ENCODE measurements at places on chromosomes 1 and 21. TPM values are rescaled to one million over a fixed set of nuclear protein-coding genes. Genes with fewer than 3 reads are reported as not detected.

Gene MMEL1
- not detected for total RNA-seq

DNA sequence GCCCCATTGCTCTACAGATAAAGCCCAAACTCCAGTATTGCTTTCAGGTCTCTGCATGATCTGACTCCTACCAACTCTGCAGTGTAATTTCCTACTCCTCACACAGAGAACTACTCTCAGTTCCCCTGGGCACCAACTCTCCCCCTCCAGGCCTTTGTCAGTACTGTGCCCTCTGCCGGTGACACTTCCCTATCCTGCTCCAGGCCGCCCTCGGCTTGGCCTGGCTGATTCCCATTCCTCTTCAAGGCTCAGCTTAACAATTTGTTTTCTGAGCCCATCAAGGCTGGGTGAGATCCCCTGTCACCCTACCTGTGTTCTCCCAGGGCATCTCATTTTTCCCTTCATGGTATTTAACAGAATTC, 2.6 kb downstream of the SLAMF8 start:
- no peak for DNase-seq

Gene CLK2
- 36.1 TPM for total RNA-seq

- no peak for DNase-seq
Observed at GRCh38 chr1:87103074-87103473, 188.6 kb downstream of the HS2ST1 start.

DNA sequence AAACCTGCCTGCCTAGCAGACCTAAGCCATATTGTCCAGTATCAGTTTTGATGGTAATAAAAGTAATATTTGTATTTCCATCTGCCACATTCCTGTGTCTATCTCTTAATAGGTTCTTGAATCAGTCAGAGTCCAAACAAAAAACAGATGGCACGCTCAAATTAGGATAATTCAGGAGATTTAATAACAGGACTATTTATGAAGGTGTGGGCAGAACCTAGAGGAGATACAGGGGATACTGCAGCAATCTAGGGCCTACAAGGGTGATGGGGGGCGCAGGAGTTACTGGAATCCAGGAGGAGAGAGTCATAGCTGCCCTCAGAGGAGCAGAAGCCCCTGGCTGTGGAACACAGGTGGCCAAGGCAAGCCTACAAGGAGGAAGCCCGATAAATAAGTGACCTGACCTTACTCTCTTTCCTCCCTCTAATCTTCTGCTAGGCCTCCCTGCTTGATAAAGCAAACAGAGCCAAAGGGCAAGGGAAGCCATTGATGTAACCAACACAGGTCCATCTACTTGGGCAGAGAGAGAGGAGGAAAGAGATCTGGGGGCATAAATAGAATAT, 11.9 kb upstream of the HYI start:
- no peak for DNase-seq

Gene DYNLT4
- total RNA-seq, result 0.50 TPM

DNA sequence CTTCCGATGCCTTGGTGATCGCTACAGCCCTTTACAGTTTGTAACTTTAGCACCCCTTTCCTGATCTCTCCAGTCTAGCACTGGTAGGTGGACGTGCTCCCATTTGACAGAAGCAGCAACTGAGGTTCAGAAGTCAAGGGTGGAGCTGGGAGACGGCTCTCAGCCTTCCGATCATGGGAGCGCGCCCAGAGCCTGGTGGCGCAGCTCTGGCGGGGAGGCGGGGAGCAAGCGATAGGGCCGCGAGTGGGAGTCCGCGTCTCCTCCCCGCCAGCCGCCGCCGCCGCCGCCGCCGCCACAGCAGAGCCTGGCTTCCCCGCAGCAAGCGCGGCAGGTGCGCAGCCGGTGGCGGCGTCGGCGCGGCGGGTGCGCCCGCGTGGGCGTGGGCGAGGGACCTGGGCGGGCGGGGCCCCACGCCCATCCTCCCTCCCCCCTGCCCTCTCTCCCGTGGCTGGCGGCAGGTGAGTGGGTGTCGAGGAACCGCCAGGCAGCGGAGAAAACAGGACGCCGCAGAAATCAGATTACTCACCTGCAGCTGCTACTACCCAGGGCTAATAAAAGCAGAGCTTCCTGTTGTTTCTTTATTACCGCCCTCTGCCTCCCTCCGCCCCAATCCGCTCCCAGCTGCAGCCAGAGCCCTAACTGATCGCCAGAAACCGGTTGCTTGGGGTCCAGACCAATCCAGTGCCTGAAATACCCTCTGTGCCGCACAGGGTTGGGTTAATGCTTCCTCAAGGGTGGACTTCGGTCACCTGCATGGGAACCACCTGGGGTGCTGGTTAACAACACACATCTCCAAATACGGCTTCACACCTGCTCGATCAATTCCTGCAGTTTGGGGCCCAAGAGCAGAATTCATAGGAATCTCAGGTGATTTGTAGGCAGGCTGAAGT, 60.2 kb upstream of the ID3 start:
- DNase-seq, result peak; percentile 13

Gene TAF13
- total RNA-seq, result 143 TPM

- DNase-seq, result no peak
Observed at GRCh38 chr21:15208786-15209185, 144.0 kb upstream of the NRIP1 start.

Gene AMPD1
- total RNA-seq, result not detected

Measured in astrocyte (in vitro differentiated cells and primary cell).